Ovary (tissue), 10 donors: ENCODE measurements at places on chromosomes 4 and X. TPM values are rescaled to one million over a fixed set of nuclear protein-coding genes. Genes with fewer than 3 reads are reported as not detected.

The ENPP6 gene
- total RNA-seq: 3.6 TPM

DNA sequence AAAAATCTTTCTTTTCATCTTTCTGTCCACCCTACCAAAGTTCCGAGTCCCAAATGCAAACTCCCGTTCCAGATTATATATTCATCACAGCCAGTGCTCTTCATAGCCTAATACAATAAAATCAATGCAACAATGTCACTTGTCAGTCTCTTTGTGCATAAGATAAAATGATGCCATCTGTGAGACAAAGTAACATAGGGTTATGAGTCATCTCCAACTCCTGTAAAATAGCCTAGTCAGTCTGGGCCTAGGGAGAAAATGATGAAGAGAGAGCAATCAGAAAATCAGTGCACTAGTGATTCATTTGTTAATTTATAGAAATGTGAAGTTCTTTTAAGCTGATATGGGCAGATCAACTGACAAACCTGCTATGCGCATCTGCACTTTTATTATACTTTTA lies 689.1 kb upstream of the DIAPH2 start:
- H3K4me3 ChIP-seq: no peak overlapping the region
- H3K4me1 ChIP-seq: no peaks in the 10 kb centered on the region
- no peaks in the 10 kb centered on the region for H3K27me3 ChIP-seq
- no peak for DNase-seq
- no peak overlapping the region for H3K27ac ChIP-seq
- H3K36me3 ChIP-seq: no peaks in the 10 kb centered on the region

- no peak for DNase-seq
- no peak overlapping the region for H3K27ac ChIP-seq
- no peaks in the 10 kb centered on the region for H3K36me3 ChIP-seq
- no peak overlapping the region for H3K4me3 ChIP-seq
- H3K4me1 ChIP-seq: peaks cover 1% of the 10 kb centered on the region
- no peaks in the 10 kb centered on the region for H3K27me3 ChIP-seq
Observed at GRCh38 chr4:157219711-157220370, 687 bp upstream of the GRIA2 start.

DNA sequence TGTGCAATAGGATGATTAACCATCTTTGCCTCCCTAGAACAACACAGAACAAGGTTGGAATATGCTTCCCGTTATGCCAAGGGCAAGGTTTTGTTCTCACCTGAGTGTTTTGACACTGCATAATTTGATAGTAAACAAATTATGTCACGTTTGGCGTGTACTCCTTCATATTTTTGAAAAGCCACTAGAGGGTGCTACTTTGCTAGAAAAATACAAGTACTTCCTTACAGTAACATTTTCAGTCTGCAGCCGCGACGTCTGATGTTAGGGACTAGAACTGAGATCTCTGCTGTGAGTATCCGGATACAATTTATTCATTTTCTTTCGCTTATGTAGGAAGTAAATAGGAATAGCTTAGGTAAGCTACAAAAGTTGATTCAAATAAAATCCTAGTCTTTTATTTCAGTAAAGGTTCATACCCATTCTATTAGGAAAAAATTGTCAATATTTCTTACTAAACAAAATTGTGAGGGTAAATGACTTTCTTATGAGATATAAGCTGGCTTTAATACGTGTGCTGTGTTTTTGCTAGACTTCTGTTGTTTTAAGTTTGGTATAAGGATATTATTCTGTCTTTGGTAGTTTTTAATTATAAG lies 181.1 kb upstream of the WDFY3 start:
- peak; percentile 49 for DNase-seq
- H3K27ac ChIP-seq: no peak overlapping the region
- H3K36me3 ChIP-seq: no peaks in the 10 kb centered on the region
- H3K4me3 ChIP-seq: no peak overlapping the region

GRCh38 chr4:175873707-175874106 lies 61.6 kb upstream of the GPM6A start:
- no peak overlapping the region for H3K27ac ChIP-seq
- H3K4me1 ChIP-seq: no peaks in the 10 kb centered on the region
- H3K36me3 ChIP-seq: no peaks in the 10 kb centered on the region
- H3K4me3 ChIP-seq: no peak overlapping the region
- DNase-seq: no peak
